ENCODE measurements at places on chromosomes 2 and 18.

DNA sequence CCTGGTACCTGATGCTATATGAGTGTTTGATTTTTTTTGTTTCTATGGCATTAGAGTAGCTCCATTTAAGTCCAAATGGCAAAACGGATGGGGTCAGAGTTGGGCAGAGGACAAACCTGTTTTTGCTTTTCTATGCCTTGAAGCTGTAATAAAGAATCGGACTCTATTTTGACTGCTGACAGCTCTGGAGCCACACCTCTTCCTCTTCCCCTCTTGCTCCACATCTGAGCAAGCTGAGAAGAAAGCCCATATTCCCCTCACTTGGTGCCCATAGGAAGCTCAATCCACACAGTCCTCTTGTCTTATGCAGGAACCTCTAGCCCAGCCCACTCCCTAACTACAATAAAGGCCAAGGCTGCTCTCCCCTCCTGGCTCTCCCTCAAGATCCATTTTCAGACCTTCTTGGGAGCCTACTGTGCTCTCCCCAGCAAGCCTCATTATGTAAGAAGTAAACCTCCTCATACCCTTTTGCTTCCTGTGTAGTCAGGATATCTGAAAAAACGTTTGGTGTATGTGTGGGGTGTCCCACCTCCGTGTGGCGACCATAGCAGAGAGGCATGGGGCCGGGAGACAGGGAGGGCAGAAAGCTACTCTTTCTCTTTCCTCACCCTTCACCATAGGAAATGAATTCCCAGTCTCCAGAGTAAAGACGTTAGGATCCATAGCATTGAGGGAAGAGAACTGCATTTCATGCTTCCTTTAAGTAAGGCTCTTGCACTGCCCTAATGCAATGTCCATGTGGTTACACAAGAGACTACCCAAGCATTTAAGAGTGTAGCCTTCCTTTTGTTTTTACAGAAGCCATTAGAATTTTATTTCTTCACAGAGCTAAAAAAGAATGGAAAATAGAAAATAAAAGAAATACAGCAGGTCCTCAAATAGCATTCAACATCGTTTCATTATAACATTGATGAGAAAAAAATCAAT lies 41.9 kb upstream of the RAPGEF4 start:
- no peak for DNase-seq

GRCh38 chr2:173079141-173079540 lies 3.5 kb downstream of the MAP3K20 start:
- no peak for DNase-seq

- DNase-seq = no peak
Observed at GRCh38 chr2:85112906-85113625, 20.1 kb upstream of the TCF7L1 start.

- DNase-seq = no peak
Observed at GRCh38 chr2:23355001-23355400, 30.0 kb upstream of the KLHL29 start.

DNA sequence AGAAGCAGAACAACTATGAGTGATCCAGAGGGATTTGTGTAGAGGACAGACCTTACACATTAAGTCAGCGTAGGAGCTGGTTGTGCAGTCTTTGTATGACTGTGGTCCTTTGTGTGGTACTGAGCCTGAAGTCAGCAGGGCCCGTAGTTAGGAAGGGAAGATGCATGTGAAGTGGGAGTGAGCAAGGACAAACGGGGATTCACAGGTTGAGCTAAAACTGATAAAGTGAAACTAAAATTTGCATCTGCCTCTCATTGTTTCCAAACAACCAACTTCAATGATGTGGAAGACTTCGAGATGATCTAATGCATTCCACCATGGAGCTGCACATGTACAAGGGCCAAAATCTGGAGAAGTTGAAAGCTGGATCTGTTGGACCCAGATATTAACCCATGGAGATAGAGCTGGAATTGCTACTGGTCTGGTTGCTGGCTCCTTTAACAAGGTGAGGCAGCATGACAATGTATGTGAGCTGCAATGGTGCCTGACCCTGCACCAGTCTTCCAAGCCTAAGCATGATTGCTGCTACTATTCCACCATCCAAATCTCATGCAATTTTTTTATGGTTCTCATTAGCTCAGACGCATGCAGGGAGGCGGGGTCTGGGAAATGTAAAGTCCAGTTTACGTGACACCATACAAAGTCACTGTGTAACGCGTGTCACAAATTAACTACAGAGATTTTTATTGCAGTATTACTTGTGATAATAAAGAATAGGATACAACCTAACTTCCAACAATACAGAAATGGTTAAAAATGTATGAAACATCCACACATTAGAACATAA lies 12.1 kb upstream of the CYBRD1 start:
- DNase-seq = no peak

DNA sequence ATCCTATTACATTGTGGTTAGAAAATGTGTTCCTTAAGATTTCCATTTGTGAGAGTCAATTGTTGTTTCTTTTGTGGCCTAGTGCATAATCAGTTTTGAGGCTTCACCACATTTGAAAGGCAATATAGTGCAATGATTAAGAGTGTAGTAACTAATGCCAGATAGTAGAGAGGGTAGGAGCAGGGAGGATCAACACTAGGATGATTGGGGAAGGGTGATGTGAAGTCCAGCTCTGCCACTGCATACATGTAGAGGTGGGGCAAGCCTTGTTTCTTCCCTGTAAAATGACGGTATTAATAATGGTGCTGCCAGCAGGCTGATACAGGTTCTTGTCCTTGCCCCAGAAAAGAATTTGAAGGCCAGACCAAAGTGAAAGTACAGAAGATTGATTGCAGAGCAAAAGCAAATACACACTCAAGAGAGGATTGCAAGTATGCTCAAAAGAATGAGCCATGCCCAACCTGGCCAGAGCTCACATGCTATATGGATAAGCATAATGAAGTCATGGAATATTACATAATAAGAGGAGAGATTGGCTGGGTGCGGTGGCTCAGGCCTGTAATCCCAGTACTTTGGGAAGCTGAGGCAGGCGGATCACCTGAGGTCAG lies 8.0 kb downstream of the SP100 start:
- no peak for DNase-seq

GRCh38 chr2:15364561-15364960 lies 196.6 kb downstream of the NBAS start:
- DNase-seq = no peak

GRCh38 chr2:238699307-238700116 lies 148.4 kb upstream of the TWIST2 start:
- DNase-seq = no peak

DNA sequence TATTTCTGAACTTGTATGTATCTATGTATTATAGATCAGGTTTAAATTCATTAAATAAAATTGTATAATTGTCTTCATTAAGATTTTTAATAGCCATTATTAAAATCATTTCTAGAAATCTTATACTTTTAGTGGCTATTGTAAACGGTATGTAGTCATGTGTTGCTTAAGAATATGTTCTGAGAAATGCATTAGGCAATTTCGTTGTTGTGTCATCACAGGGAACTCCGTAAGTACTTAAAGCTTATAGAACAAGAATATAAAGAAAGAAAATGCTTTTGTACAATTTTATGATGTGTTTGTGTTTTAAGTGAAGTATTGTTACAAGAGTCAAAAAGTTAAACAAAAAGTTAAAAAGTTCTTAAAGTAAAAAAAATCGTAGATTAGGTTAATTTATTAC lies 765.8 kb downstream of the METTL4 start:
- no peak for DNase-seq

DNA sequence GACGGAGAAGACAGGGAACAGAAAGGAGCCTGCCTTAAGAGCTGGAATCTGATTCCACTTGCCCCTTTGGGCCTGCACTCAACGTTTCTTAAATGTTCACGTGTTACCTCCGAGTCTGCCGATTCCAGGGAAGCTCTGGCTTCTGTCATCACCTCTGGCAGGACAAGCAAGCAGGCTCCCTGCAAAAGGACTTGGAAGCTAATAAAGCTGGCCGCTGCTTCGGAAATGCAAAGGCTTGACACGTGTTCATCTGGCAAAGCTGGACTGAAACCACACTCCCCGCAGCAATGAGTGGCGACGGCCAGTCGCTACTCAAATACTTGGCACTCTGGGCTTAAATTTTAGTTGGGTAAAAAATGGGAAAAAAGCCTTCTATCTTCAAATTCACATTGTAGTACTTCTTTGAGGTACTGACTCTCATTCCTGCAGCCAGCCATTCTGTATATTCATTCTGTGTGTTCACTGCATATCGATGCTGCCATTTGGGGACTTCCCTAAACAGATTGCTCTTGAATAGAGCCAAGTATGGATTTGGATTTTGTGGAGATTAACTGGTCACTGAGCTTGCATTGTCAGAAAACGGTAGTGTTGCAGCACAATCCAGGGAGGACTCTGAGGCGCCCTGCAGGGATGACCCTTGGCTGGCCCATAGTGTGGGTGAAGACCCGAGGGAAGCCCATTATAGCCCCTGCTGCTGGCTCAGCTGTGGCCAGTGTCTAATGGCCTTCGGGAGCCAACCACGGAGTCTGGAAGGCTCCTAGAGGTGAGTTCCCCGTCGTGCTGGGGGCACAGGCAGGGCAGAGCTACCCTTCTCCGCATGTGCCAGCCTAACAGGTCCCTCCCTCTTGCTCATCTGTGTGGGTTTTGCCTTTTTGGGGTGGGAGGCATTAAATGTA lies 231.5 kb downstream of the PRKCE start:
- DNase-seq = no peak

- DNase-seq = no peak
Observed at GRCh38 chr2:206305523-206306245, 31.2 kb downstream of the ZDBF2 start.

DNA sequence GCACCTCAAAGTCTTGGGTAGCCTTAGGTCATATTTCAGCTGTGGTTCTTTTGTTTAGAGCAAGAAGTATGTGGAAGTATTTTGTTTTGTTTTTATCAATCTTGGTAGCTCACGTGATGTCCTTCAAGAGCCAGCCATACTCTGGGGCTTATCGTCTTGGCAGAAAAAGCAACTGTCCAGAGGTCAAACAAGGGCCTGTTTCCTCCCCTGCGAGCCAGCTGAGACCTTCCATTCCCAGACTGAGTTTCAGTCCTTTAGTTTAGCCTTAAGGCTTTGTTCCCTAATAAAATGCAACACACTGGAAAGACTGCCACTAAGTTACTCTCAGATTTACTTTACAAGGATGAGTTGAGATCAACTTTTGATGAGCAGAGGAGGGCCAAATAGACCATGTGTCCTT lies 63.5 kb downstream of the TXNL1 start:
- DNase-seq = no peak

- no peak for DNase-seq
Observed at GRCh38 chr2:223731503-223731902, 105.9 kb downstream of the AP1S3 start.

GRCh38 chr2:29310650-29311348 lies 195.6 kb downstream of the CLIP4 start:
- DNase-seq = no peak

DNA sequence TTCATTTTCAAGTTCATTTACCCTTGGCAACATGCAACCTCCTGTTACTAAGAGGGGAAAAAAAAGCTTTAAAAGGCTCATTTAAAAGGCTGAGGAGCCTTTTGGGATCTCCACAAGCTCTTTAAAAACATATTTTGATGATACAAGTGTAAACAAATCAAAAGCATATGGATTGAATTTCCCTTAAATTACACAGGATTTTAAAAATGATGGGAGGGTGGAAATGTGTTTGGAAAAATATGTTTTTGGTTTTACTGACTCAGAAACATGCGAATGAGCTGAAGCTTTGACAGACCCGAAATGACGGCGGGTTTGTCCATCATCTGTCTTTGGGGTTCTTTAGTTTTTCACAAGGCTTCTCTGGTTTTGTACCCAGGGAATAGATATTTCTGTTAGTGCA lies 180.6 kb upstream of the CCDC68 start:
- no peak for DNase-seq

GRCh38 chr2:144136297-144137010 lies 383.5 kb downstream of the ZEB2 start:
- DNase-seq = no peak

- no peak for DNase-seq
Observed at GRCh38 chr2:15889442-15890123, 50.8 kb upstream of the MYCN start.

GRCh38 chr2:28901202-28901601 lies 6.7 kb downstream of the WDR43 start:
- no peak for DNase-seq

- no peak for DNase-seq
Observed at GRCh38 chr2:24676493-24676892, 116.7 kb downstream of the PTRHD1 start.

DNA sequence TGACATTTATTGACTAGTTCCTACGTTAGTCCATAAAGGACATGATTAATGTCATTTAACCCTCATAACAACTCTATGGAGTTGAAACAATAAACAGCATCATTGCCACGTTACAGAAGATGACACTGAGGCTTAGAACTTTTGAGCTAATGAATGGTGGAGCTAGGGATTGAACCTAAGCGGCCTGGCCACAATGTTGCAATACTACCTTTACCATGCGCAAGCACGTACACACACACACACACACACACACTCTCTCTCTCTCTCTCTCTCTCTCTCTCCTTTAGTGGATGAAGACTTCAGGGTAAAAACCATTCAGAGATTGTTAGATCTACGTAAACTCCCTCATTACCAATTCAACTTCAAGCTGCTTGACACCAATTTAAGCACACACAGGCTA lies 875 bp upstream of the MAP3K19 start:
- DNase-seq = no peak

GRCh38 chr2:153005071-153005730 lies 286.8 kb downstream of the ARL6IP6 start:
- DNase-seq = no peak

DNA sequence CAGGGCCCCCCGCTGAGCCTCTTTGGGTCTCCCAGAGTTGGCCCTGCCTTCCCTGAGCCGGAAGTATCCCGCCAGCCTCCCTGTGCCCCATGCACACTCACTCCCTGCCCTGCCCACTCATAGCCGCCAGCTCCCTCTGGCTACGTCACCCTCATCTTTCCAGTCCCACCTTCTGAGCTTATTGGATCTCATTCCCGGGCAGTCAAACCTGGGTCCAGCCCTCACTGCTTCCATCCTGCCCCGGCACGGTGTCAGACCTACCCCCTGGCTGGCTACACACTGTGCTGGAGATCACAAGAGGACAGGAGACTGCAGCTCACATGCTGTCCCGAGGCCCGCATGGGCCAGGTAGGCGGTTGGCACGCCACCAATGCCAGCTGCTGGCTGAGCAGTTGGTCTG lies 147.2 kb downstream of the ASB1 start:
- no peak for DNase-seq

DNA sequence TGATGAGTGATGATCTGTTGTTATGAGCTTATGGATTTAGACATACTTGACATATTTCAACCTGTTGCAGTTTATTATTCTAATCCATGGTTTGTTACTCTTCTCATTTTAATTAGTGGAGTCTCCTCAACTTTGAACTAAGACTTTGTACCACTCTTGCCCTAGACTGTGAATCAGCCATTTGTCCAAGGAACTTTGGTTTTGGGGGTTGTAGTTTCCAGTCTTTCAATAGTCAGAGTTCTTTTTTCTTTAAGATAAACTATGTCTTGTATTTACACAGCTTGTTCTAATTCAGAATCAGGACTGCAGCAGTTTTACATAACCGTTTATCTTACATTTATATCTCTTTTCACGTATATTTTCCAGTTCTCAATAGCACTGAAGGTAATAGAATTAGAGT lies 133.6 kb downstream of the GULP1 start:
- no peak for DNase-seq

DNA sequence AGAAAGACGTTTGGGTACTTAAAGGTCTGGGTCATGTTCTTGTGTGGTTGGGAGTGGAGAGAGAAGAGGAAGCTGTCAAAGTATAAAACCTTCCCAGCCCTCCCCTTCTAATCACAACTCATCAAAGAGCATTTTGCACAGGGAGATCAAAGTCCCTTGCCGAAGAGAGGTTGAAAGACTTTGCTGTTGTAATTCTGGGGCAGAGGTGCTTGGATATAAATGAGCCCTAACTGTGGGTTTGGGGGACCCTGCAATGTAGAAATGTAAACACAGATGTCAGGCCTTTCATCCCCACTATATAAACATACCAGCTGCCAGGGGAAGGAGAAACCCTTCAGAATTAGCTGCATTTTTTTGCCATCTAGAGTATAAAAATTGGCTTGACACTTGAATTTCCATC lies 182.1 kb downstream of the ETAA1 start:
- no peak for DNase-seq
